Mammary epithelial cell (primary cell): ENCODE measurements at places on chromosomes 3 and 15. TPM values are rescaled to one million over a fixed set of nuclear protein-coding genes. Genes with fewer than 3 reads are reported as not detected.

The RETNLB gene
- not detected in 2 replicates for total RNA-seq

The NME9 gene
- total RNA-seq = 0.50 TPM

The RPP14 gene
- total RNA-seq = 15.5 TPM

The ZNF717 gene
- total RNA-seq = 18.1 and 18.2 TPM in 2 replicates

The RTF1 gene
- total RNA-seq = 25.9 and 33.0 TPM in 2 replicates

The VILL gene
- 1.8 TPM for total RNA-seq

The GPX1 gene
- 607 and 736 TPM in 2 replicates for total RNA-seq

The RASGRP1 gene
- total RNA-seq = not detected in 2 replicates

The FBN1 gene
- total RNA-seq = 26.7 TPM

The NPAP1 gene
- not detected in 2 replicates for total RNA-seq

The HYAL1 gene
- 0.17 TPM for total RNA-seq

The MCF2L2 gene
- 2.0 and 3.6 TPM in 2 replicates for total RNA-seq

The CHRNA3 gene
- total RNA-seq = not detected

The SEC62 gene
- 60.1 and 68.7 TPM in 2 replicates for total RNA-seq

The SGO1 gene
- total RNA-seq = 0.50 TPM

The NEDD4 gene
- 27.5 TPM for total RNA-seq

The LIPC gene
- not detected in 2 replicates for total RNA-seq

The PATL2 gene
- not detected for total RNA-seq

The WDR49 gene
- total RNA-seq = 0.16 and 1.1 TPM in 2 replicates

The RASL12 gene
- not detected in 2 replicates for total RNA-seq

The THBS1 gene
- 1,502 and 3,517 TPM in 2 replicates for total RNA-seq

The PRR23C gene
- total RNA-seq = not detected in 2 replicates

The CIDEC gene
- total RNA-seq = 0.17 TPM

The DISP2 gene
- under 0.01 TPM for total RNA-seq

The UBE2E1 gene
- 92.7 and 114 TPM in 2 replicates for total RNA-seq

The EIF1B gene
- total RNA-seq = 43.0 and 71.5 TPM in 2 replicates

The BTD gene
- total RNA-seq = 3.8 and 8.0 TPM in 2 replicates
